ENCODE measurements at places on chromosomes 3 and 15.

DNA sequence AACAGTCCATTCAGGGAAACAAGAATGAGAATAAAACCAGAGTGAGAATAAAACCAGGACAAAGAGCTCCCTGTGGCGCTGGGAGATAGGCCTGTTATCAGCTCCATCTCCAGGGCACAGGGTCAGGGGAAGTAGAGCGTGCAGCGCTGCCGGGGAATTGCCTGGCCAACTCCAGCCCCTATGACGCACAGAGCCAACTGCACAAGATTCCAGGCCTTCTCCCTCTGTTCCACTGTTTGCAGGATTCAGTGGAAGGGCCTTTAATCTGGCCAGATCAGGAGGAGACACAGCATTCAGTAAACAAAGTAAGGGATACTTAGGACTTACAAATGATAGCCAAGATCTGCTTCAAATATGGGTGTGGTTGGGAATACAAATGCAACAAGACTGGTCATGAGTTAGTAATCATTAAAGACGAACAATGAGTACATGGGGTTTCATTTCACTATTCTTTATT is 49.4 kb downstream of the ITGB5 start:
- DNase-seq, result no peak

DNA sequence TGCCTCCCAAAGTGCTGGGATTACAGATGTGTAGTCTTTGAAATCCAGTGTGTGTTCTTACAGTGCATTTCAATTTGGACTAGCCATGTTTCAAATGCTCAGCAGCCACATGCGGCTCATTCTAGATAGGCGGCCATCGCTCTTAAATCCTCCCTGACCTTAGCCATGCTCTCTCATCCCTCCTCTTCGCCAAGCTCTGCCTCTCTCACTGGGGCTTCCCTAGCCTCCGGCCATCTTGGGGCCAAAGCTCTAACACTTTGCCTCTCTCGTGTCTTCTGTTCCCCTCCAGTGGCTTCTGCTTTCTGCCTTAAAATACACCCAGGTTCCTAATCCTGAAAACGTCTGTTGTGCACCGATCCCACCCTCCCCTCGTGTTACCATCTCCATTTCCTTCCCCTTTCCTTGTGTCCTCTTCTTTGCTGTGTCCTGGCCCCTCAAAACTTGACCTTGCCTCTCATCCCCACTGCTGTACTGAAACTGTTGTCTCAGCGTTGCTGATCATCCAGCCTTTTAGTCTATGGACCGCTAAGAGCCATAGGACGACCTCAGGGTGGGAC is 1.4 kb upstream of the GHRL start:
- no peak for DNase-seq

GRCh38 chr3:119239206-119239820 is 1.4 kb downstream of the B4GALT4 start:
- DNase-seq, result no peak

GRCh38 chr3:12982619-12983101 is 90.6 kb downstream of the IQSEC1 start:
- DNase-seq, result no peak

DNA sequence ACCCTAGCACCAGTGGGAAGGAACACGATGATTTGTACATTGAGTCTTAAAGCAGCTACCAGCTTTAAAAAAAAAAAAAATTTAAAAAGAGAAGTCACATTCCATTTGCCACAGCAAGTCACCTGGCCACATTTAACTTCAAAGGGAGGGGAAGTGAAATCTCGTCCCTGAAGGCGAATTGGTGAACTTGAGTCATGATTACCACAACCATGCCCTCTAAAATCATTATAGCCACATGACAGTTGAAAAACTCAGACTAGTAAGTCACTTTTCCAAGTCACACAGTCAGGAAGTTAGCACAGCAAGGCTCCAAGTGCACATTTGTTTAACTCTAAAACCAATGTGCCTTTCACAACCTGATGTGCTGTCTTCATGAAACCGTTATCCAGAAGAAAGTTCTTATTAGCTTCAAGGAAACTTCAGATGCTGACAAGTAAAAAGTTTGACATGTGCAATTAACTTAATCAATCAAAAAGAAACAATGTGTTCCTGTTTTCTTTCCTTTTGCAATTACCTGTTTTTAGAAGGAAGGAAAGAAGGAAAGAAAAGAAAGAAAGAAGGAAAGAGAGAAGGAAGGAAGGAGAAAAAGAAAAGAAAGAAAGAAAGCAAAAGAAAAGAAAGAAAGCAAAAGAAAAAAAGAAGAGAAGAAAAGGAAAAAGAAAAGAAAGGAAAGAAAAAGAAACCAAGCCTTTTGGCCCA is 8.3 kb upstream of the THSD4 start:
- DNase-seq, result no peak

DNA sequence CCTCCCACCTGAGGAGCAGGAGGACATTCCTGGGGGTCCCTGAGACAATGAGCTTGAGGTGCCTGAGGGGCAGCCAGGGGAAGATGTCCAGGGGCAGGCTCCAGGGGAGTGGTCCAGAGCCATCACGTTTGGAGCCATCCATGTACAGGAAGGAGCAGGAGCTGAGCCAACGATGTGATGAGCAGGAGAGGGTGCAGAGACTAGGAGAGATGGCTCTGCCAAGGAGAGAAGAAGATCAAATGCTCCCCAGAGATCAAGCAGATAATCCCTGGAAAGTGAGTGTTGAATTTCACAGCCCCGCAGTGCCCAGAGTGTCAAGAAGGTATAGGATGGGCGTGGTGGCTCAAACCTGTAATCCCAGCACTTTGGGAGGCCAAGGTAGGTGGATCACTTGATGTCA is 97.8 kb upstream of the HERC1 start:
- DNase-seq, result no peak

GRCh38 chr3:113354307-113354706 is 87.0 kb downstream of the CFAP44 start:
- DNase-seq, result no peak

GRCh38 chr3:13202744-13203397 is 129.6 kb upstream of the IQSEC1 start:
- no peak for DNase-seq

- DNase-seq, result no peak
Observed at GRCh38 chr3:38647217-38647970, 2.1 kb downstream of the SCN5A start.
